ENCODE measurements at places on chromosomes 12 and 14. TPM values are rescaled to one million over a fixed set of nuclear protein-coding genes. Genes with fewer than 3 reads are reported as not detected.

- no peaks in the 10 kb centered on the region for H3K36me3 ChIP-seq
- no peak overlapping the region for H3K4me3 ChIP-seq
- DNase-seq, result no peak
- peaks cover 24% of the 10 kb centered on the region for H3K4me1 ChIP-seq
- no peaks in the 10 kb centered on the region for H3K27me3 ChIP-seq
- no peak overlapping the region for H3K27ac ChIP-seq
Observed at GRCh38 chr12:1670358-1671268, 20.3 kb upstream of the ADIPOR2 start.

SP1 gene
- 65.8 TPM for total RNA-seq

ERGIC2 gene
- 126 TPM for total RNA-seq

CKB gene
- 3.3 TPM for total RNA-seq

CHPT1 gene
- 21.5 TPM for total RNA-seq

FOXG1 gene
- total RNA-seq, result not detected

- no peak within 1 kb of the TSS for H3K27ac ChIP-seq
- peaks cover 26% of the 10 kb centered on the region for H3K4me1 ChIP-seq
- peak within 1 kb of the TSS; percentile 69 for H3K4me3 ChIP-seq
- peaks cover 71% of the 10 kb centered on the region for H3K27me3 ChIP-seq
Observed at GRCh38 chr12:57216014-57216911, at the start of gene NXPH4. NXPH4 (plus strand) TSS chr12:57216794; CDS start chr12:57216970, 176 bp downstream.

Measured in activated naive CD8-positive, alpha-beta T cell treated with anti-CD3 and anti-CD28 coated beads for 36 hours (primary cell).